ENCODE measurements at places on chromosomes 5 and 9.
A peak's percentile ranks its signal among the peaks of the same experiment; 100 is the strongest.

DNA sequence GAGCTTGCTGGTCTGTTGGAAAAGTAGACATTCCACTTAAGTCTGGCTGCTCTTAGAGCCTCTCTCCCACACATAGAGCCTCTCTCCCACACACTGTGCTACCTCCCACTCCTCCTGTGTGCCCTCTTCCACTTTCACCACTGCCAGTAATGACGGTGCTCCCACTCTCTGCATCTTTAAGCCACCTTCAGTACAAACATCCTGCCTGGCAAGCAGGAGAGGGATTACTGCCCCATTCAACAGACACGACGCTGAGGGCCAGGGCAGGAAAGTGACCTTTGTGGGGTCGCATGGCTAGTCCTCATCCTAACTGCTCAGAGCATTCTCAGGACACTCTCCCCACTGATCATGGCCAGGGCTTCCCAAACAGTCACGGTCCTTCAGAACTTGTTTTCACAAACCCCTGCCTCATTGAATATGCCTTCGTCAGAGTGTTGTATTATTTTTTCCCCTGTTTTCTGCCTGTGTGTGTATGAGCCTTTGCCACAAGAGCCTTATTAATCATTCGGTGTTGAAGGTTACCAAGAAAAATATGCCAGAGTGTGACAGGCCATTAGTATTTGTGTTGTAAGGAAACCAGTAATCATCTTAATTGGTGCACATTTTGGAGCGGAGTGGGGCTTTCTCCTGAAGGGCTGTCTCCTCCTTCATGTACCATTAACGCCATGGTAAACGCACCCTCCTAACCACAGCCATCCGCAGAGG, 87.1 kb upstream of the SAP30L start:
- no peak for DNase-seq

GRCh38 chr9:81384911-81385310, 304.4 kb downstream of the TLE1 start:
- DNase-seq, result no peak

GRCh38 chr5:172958331-172959046, 735 bp upstream of the RPL26L1 start:
- peak; percentile 20 for DNase-seq

DNA sequence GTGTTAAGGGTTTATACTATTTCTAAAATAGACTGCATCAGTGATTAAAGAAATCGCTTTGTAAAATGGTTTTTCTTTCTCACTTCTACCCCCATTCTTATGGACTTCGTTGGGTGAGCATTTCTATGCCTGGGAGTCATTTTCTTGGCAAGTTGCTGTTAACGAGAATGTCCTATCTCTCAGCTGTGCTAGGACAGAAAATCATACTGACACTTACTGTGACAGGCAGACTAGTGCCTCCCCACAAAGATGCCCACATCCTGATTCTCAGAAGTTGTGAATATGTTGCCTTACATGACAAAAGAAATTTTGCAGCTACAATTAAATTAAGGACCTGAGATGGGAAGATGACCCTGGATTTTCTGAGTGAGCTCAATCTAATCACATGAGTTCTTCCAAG, 65.1 kb upstream of the NMUR2 start:
- DNase-seq, result no peak

GRCh38 chr5:154755361-154756008, at the start of gene LARP1:
LARP1 (plus strand) TSS chr5:154755377; CDS start chr5:154755758, 381 bp downstream.
- peak; percentile 75 for DNase-seq

DNA sequence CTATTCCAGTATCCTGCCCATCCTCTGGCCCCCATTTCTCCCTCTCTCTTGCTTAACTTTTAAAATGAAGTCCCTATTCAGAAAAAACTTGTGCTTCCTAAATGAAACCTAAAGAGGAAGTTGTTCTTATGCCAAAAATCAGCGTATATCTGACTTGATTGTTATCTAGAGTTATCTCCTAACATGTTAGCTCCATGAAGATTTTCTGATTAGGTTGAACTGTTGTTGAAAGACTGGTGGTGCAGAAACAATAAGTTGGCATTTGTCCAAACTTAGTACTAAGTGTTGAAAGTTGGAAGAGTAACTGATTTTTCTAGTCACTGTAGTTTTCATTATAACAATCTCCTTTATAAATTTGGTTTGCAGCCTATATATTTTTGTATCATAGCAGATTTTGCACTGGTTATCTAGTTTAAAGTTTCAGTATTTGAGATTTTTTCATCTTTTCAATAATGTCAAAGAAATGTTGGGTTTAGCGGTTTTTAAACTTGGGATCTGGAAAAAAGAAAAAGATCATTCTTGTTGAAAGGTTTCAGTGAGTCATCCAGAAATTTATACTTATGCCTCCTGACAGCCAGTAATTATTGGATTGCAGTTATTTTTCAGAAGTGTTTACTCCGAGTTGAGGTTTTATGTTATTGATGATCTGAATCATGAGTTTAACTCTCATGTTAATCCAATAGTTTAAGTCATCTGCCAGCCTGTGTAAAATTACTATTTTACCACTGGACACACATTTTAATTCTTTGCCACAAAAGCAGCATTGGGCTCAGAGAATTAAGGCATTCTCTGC, 60.6 kb downstream of the PAM start:
- no peak for DNase-seq

DNA sequence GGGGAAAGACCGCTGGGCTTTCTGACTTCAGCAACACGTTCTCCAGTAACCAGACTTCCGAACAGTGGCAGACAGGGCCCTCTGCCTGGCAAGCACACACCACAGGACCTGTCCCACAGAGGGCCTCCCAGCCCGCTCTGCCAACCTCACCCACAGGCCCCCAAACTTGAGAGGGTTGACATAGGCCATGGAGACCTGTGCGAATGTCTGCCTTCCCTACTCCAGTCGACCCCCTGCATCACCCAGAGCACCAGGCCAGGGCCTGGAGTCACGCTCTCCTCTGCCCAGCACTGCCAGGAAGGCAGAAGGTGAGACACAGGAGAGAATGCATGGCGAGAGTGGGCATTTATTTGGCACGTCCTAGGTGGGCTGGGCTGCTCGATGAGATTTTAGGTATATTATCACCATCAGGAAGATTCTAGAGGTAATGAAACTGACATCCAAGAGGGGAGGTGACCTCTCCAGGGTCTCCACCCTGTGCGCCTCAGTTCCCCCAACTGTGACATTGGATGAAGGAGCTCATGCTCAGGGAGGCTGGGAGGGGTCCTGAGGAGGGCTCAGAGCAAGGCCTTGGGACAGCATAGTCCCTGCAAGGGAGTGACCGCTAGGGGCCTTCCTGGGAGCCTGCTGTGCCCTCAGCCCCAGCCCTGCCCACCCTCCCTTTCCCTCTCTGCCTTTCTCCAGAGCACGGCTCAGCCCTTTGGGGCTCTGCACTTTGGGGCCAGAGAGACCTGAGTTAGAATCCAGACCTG, 54.9 kb downstream of the DUSP1 start:
- DNase-seq, result no peak
